ENCODE measurements at places on chromosomes 2 and 18.

GRCh38 chr2:85642725-85643124, 25.3 kb downstream of the SFTPB start:
- no peak for DNase-seq

DNA sequence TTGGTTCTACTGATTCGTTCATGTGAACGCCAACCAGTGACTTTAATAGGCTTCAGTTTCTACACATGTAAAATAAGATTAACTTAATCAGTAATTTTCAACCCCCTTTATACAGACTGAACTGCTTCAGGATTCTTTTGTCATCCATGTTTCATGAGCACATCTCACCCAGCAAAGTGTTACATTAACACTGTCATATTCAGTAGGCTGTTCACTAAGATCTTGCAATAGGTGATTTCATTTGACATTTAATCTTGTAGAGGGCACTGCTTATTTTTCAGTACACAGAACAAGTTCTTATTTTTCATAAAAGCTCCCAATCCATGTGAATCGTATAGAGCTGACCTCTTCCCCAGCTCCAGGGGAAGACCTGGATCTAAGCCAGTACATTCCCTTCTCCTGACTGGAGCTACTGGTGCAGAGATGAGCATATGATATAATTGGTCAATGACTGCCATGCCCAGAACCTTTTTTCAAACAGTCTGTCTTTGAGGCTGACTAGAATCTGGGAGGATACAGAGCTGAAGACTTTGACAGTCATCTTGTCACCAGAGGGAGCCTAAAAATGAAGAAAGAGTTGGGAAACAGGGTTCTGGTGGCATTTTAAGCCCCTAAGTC, 72.2 kb upstream of the CHRNA1 start:
- no peak for DNase-seq

DNA sequence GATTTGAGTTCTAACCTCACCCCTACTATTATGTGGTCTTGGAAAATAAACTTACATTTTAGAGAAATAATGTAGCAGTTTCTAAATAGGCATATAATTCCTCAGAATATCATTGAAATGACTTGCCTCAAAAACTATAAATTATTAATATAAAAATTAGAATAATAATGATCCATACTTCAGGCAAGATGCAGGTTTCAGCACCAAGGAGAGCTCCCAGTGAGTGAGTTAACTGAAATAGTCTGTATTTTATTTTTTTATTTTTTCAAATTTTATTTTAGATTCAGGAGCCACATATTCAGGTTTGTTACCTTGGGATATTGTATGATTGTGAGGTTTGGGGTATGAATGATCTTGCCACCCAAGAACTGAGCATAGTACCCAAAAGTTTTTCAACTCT, 472.2 kb upstream of the DCC start:
- no peak for DNase-seq

DNA sequence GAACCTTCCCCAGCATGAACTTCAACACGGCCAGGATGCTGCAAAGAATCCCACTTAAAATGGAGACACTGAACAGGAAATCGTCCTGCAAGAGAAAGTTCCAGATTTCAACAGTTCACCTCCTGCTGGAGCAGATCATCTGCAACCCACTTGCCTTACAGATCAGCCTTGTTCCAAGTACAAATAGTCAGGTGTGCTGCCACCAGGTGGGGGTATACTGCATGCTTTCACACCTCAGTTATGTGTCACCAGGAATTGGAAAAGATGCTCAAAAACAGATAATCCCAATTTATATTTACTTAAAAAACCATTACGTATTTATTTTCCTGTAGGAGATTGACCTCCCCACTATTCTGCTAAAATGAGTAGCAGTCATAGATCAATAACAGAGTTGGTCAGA, 212.3 kb downstream of the MGAT5 start:
- DNase-seq, result no peak

Measured in activated T-cell treated with anti-CD3 and anti-CD28 coated beads for 24 hours (primary cell).